A375 (cell line): ENCODE measurements at places on chromosomes 7 and 10. TPM values are rescaled to one million over a fixed set of nuclear protein-coding genes. Genes with fewer than 3 reads are reported as not detected.

EN2 gene
- total RNA-seq: 3.6 and 5.5 TPM in 2 replicates

ADAM22 gene
- total RNA-seq: 7.2 and 7.4 TPM in 2 replicates

ZNF467 gene
- total RNA-seq: 0.34 and 0.45 TPM in 2 replicates

SEC61A2 gene
- 2.5 and 5.4 TPM in 2 replicates for total RNA-seq

PLXDC2 gene
- 4.6 TPM in 2 replicates for total RNA-seq

HOXA6 gene
- 5.7 TPM in 2 replicates for total RNA-seq

SFTPA1 gene
- total RNA-seq: not detected in 2 replicates

LRRD1 gene
- total RNA-seq: 0.15 and 0.48 TPM in 2 replicates

ODAD2 gene
- 1.3 and 1.8 TPM in 2 replicates for total RNA-seq

LLCFC1 gene
- total RNA-seq: not detected in 2 replicates

PNLIPRP3 gene
- 0.03 TPM in 1 of 2 replicates, not detected in the other for total RNA-seq

CCSER2 gene
- total RNA-seq: 12.1 and 23.1 TPM in 2 replicates

URGCP gene
- total RNA-seq: 24.5 and 36.2 TPM in 2 replicates

ACTL6B gene
- not detected in 2 replicates for total RNA-seq

PLCE1 gene
- 4.4 and 6.3 TPM in 2 replicates for total RNA-seq

GPER1 gene
- 0.30 and 0.48 TPM in 2 replicates for total RNA-seq

ZNF273 gene
- total RNA-seq: 3.0 and 4.5 TPM in 2 replicates

C10orf90 gene
- 22.0 and 22.6 TPM in 2 replicates for total RNA-seq

PTF1A gene
- not detected in 2 replicates for total RNA-seq

OR2A7 gene
- total RNA-seq: not detected in 2 replicates

TIMM23 gene
- total RNA-seq: 75.3 and 102 TPM in 2 replicates

CLCN1 gene
- not detected in 2 replicates for total RNA-seq

ACSM6 gene
- total RNA-seq: not detected in 2 replicates

FAM25G gene
- not detected in 2 replicates for total RNA-seq

CDK1 gene
- total RNA-seq: 64.7 and 69.5 TPM in 2 replicates

CRTAC1 gene
- not detected in 2 replicates for total RNA-seq

AKR1C4 gene
- not detected in 2 replicates for total RNA-seq

C10orf105 gene
- total RNA-seq: not detected in 2 replicates

FAM24B gene
- total RNA-seq: 8.2 and 11.4 TPM in 2 replicates

BMS1 gene
- total RNA-seq: 23.2 and 29.7 TPM in 2 replicates

ATG9B gene
- not detected in 2 replicates for total RNA-seq

CALN1 gene
- total RNA-seq: 0.08 TPM in 1 of 2 replicates, not detected in the other

SEM1 gene
- 342 and 362 TPM in 2 replicates for total RNA-seq

ACADSB gene
- 7.0 and 7.8 TPM in 2 replicates for total RNA-seq

RASA4B gene
- 3.7 and 4.4 TPM in 2 replicates for total RNA-seq

OAT gene
- 89.8 and 92.9 TPM in 2 replicates for total RNA-seq
